ENCODE measurements at places on chromosomes 3 and 15.
A peak's percentile ranks its signal among the peaks of the same experiment; 100 is the strongest.

DNA sequence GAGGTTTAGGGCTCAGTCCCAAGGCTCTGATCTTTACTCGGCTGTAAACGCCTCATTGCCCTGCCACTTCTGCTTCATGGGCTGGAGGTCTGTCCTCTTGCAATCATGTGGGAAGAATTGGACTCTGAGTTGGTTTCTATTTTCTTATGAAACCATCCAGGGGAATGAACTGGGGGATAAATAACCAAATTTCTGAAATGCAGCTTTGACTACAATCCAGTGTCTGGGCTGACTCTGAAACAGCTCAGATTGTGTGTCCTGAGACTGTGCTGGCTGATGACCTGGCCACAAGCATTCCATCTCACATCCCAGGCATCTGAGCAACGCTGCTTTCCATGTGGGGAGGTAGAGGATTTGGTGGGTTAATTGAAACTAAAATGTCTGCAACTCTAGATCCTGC lies 71.0 kb upstream of the GALNT15 start:
- no peak for DNase-seq

- no peak for DNase-seq
These were observed 839.8 kb upstream of the ALCAM start for GRCh38 chr3:104526901-104527401.

DNA sequence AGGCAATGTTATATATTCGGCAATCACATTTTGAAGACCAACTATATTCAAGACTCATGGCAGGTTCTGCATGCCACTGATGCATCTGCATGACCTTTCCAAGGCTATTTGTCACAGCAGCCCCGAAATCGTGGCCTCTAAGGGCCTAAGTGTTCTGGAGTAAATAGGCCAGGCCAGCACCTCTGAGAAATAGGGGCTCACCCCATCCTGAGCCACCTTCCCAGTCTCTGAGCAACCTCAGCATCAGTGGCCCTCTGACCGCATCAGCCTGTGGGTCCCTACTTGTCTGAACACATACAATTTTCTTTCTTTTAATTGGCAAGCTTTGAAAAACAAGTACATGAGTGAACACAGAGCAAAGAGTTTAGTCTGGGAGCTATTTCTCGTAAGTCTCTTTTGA lies 45.9 kb upstream of the THBS1 start:
- DNase-seq = no peak

- DNase-seq = no peak
These were observed 536 bp downstream of the SNAPC5 start for GRCh38 chr15:66496951-66497501.

DNA sequence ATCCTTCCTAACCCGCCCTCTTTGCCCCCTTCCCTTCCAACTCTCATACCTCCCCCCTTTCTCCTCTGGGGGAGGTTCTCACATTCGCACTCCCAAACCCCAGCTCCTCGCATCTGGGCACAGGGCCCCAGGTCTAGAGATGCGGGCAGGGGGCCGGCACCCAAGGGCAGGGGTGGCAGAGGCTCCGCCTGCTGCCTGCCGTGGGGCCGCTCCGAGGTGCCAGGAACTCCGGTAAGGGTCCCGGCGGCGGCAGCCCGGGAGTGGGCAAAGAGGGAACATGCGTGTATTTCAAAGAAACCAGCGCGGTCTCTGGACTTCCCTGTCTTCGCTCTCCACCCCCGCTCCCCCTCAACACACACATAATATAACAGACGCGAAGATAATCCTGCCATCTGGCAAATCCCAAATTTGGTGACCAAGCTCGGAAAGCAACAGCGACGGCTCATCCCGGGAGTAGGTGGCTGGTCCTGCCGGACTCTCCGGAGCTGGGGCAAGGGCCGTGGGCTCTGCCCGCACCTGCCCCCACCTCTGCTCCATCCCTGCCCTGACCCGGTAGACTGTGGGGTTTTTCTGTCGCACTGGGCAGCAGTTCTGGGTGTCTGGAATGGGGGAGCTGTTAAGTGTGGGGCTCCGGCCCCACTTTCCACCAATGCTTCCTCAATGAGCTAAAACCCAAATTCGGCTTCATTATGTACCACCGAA lies 31.0 kb downstream of the NR2F2 start:
- no peak for DNase-seq

DNA sequence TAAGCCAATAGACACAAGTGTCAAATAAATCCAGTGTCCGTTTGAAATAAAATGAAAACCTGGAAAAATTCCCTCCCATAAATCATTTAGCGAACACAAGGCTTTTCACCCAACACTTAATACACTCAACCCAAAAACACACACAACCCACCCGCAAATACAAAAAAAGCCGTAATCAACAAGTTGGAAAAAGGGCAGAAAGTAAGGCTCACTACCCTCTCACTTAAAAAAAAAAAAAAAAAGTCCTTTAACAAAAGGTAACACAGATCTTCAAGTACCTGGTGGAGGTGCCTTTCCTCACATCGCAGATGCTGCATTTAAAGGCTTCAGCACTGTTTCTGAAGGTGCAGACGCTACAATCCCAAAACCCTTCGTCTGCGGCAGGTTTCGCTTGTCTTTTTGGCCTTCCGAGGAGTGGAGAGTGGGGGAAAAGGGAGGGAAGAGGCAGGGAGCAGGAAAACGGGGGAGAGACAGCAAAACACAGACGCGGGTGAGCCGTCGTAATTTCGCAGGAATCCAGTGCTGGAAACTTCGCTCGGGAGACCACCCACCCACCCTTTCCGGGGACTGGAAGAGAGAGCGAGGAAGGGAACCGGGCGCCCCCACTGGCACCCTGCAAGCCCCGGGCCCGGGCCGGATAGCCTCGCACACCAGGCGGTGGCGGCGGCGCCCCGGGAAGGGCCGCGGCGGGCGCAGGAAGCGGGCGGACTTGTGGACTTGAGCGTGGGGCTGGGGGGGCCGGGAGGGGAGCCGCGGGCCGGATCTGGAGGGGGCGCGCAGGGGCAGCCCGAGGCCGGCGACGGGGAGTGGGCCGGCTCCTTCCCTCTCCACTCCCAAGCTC lies 401.8 kb downstream of the SHQ1 start:
- DNase-seq = no peak

GRCh38 chr3:1616744-1617143 lies 481.9 kb upstream of the CNTN4 start:
- DNase-seq = no peak

GRCh38 chr15:43776718-43777266 lies at the start of gene ELL3:
TSS of gene ELL3 (minus strand) at chr15:43776966. CDS start at chr15:43776901, 65 bp downstream.
- DNase-seq = peak; percentile 65

DNA sequence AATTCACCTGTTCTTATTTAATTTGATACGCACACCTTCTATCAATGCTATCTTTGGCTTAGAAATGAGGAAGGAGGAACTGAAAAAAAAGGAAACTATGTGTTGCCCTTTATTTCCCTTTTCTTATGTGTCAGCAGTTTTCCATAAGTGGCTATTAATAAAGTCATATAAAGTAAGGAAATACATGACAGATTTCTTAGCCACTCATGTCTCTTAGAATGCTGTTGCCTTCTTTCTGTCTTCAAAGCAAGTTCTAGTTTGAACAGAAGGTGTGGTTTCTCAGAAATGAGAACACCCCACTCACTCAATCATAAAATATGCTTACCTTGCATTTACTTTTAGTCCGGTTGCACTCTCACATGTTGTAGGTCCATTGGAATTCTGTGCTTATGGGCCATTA lies 640.5 kb upstream of the GRM7 start:
- DNase-seq = no peak

DNA sequence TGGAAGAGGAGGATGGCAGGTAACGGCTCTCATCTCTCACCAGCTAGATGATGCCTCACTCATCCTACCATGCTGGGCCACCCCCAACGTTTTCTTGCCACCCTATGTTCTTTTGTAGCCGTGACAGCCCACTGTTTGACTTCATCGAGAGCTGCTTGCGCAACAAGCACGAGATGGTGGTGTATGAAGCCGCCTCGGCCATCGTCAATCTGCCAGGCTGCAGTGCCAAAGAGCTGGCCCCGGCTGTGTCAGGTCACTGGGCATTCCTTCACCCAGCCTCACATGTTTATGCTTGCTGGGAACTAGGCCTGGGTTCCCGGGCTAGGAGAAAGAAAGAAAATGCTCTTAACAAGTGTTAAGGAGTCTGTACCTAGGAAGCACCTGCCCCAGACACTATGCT lies 8.2 kb downstream of the COPG1 start:
- DNase-seq = no peak

Measured in DMS79 treated with DMSO at 0.1 percent for 48 hours (cell line).